ENCODE measurements at places on chromosomes 1 and 21.

- no peak for DNase-seq
These were observed 882.9 kb upstream of the B3GALT2 start for GRCh38 chr1:194069168-194069830.

- DNase-seq, result no peak
These were observed 11.2 kb upstream of the RRP15 start for GRCh38 chr1:218273762-218274479.

DNA sequence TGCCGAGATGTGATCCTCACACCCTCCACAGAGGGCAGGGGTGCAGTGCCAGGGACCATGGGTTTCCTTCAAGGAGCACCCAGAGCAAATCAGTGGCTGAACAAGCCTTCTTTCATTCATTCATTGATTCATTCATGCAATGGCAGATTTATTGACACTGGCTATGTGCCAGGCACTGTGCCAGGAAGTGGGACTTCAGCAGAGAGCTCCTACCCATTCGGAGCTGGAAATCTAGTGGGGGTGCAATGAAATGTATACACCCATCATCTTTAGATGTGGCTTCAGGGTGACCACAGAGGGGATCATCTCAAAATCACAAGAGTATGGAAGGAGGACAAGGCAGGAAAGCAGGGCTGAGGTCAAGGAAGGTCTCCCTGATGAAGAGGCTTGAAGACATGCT, 18.9 kb downstream of the SLC6A9 start:
- no peak for DNase-seq

GRCh38 chr1:28278763-28279162, 19.4 kb downstream of the SESN2 start:
- no peak for DNase-seq

DNA sequence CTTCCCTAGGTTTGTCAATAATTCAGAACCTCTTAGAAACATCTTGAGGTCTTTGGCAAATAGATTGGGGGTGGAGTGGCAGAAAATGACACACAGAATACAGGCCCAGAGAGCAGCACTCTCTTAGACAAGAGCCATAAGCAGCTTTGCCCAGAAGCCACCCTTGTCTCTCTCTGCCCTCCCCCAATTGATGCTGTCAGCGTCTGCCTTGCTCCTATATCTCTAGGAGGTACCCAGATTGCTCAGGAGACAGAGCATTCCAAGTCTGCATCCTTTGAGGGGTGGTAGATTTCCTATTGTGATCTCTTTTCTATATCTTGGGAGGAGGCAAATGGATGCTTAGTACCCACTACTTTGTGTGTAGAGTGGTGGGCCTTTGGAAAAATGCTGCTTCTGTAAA, 1.8 kb downstream of the RGL1 start:
- DNase-seq, result no peak

GRCh38 chr1:214331827-214332423, 51.0 kb downstream of the SMYD2 start:
- DNase-seq, result peak; percentile 61

DNA sequence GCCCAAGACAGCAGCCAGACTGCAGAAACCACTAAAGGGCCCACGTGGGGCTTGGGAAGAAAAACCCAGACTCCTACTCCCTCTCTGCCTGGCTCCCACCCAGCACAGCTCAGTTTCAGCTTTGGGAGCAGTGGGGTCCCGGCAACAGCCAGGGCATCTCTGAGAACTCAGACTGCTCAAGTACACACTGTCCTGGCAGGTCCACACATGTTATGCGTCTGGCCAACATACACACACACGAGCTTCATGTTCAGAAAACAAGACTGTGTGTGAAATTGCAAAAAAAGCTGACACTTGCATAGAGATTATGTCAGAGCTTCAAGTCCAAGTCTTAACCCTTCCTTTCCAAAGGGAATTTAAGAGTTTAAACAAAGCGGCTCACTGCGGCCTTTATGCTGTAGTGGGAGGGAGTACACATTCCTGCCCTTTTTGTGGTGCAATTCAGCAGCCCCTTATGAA, 136.6 kb upstream of the CD34 start:
- no peak for DNase-seq

DNA sequence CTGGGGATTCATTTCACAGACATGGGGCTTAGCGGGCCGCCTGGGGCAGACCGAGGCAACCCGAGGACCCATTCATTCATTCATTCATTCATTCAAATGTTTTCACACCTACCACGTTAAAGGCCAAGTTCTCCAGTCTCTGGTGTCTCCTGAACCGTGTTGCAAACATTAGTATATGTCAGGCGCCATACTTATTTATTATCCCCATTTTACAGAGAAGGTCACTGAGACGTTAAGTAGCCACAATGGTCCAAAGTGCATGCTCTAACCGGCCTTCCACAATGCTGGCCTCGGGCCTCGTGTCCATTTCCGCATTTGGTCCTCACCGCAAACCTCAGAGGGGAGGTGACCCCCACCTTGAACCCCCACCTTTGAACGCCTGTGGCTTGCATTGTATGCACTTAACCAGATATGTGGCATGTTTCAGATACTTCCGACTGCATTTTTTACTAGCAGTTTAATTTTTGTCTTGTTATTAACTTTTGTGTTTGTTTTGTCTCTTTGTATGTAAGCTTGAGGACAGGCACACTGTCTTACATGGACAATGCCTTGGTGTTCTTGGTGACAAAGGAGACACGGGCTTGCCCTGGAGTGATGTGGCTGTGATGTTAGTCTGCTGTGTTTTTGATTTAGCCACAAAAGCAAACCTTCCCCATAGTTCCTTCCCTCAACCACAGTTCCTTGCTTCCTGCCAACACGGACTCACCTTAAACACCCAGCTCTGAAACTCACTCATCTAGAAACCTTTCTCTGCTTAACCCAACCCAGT, 1.2 kb upstream of the IFFO2 start:
- DNase-seq, result no peak

GRCh38 chr1:18948913-18949685, 7.4 kb downstream of the IFFO2 start:
- no peak for DNase-seq

DNA sequence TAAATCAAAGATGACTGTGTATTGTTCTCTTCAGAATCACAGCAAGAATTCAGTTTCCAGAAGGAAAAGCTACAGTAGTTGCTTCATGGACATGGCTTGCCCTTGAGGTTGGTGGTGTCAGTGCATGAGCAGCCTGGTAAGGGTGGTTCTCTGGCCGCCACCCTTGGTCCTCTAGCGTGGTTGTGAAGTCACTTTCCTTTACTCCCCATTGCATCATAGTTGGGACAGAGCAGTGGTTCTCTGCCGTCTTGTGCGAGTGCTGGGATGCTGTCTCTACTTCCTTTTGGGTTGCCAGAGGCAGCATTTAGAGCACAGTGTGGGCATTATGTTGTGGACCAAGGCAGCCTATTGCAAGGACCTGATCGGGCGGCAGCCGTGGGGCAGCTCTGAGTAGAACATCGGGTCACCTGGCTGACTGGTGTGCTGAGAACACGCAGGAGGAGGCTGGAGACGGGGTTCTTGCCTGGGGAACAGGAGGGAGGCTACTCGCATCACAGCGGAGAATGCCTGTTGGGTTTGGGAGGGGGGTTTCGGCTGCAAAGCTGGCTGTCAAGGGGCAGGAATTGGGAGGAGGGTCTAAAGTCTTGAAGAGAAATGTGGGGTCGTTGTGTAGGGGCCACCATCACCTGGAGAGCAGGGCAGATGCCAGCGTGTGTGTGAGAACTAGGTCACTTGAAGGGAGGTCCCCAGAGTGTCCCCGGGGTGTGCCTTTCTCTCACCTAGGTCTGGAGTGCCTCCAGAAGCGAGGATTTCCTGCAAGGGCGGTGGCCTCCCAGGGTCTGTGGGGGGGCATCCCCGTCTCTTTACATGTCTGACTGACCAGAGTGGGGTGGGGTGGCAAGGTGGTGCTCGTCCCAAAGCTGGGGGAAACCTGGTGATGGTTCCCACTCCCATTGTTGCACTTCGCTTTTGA, 6.3 kb downstream of the ARF1 start:
- DNase-seq, result no peak

DNA sequence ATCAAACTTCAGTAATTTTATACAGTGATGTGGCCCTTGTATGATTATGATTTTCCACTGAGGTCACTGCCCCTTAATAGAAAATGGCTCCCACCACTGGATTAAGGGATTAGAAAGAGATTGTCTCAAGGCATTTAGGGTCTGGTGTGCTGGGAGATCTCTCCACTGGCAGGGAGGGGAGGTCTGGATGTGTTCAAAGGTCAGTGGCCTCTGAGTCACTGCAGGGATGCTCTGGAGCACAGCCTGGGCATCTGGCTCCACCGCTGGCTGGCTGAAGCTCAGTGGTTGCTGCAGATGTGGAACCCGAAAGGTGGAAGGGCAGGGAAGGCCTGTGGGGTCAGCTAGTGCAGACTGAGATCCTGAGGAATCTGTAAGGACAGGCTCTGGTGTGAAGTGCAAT, 18.3 kb upstream of the CHI3L1 start:
- no peak for DNase-seq

GRCh38 chr1:25460020-25460419, 29.3 kb downstream of the MACO1 start:
- DNase-seq, result no peak

GRCh38 chr1:22889213-22889827, 83.3 kb downstream of the LACTBL1 start:
- DNase-seq, result no peak

GRCh38 chr1:201584471-201585092, 45.7 kb downstream of the NAV1 start:
- no peak for DNase-seq

- no peak for DNase-seq
These were observed 687.7 kb upstream of the ADGRL4 start for GRCh38 chr1:79694241-79694640.

- no peak for DNase-seq
These were observed 3.4 kb upstream of the ECE1 start for GRCh38 chr1:21293537-21294265.

All from glutamatergic neuron (in vitro differentiated cells).